Upper lobe of left lung (tissue), 6 donors: ENCODE measurements at places on chromosomes 7 and 10. TPM values are rescaled to one million over a fixed set of nuclear protein-coding genes. Genes with fewer than 3 reads are reported as not detected.

DNA sequence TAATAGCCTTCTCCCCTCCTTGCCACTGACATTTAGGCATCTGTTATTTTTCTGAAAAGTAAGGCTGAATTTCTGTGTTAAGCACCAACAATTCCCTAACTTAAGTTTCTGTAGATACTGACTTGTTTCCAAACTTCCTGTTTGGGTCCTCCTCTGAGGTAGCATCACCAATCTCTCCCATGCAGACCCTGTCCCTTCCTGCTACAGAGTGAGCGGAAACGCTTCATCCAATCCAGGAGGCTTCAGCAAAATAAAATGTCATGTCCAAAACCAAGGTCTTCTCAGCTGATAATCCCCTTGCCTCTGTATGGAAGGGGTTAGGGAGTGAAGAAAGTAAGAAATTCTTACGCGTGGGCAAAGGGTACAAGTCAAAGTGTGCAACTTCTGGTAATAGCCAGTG, 29.9 kb downstream of the XPNPEP1 start:
- DNase-seq: no peak

PAPOLB gene
- total RNA-seq: 0.33 TPM

GRCh38 chr7:77482015-77482414, 55.1 kb upstream of the PTPN12 start:
- peak; percentile 78 for DNase-seq

GRCh38 chr7:103349805-103350204, 2.4 kb downstream of the PSMC2 start:
- no peak for DNase-seq

- DNase-seq: peak; percentile 77
Measured at GRCh38 chr7:2539031-2539911, 16.1 kb downstream of the BRAT1 start.

ZNF727 gene
- total RNA-seq: 1.1 TPM

GRCh38 chr10:88978463-88978862, 12.1 kb upstream of the FAS start:
- no peak for DNase-seq

WIPF3 gene
- not detected for total RNA-seq

SGCE gene
- total RNA-seq: 42.8 TPM

GRCh38 chr7:7427363-7427762, 108.3 kb downstream of the COL28A1 start:
- no peak for DNase-seq

GRCh38 chr7:47914717-47915615, 33.3 kb downstream of the PKD1L1 start:
- DNase-seq: no peak

DNA sequence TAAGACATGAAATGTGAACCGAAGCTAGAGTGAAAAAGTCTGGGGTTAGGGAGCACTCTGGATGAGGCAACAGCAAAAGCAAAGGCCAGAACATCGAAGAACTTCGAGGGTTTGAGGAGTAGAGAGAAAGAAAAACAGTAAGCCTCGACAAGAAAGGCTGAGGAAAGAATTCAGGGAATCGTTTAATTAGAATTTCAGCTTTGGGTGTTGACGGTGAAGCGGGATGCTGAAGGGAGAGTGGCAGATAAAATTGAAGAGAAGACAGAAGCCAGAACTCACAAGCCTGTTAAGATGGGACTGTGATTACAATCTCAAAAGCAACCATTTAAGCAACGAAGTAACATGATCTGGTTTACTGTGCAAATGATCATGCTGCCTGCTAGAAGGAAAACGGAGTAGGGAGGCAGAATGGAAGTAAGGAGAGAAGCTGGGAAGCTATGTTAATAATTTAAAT, 2.1 kb downstream of the TRDMT1 start:
- no peak for DNase-seq

PRSS37 gene
- not detected for total RNA-seq

GRCh38 chr10:867807-868206, 63.7 kb downstream of the LARP4B start:
- DNase-seq: no peak

IL15RA gene
- total RNA-seq: 28.0 TPM

PHKG1 gene
- 0.60 TPM for total RNA-seq

- no peak for DNase-seq
Measured at GRCh38 chr7:35386816-35387706, 133.2 kb upstream of the TBX20 start.

ZPBP gene
- not detected for total RNA-seq

SUN3 gene
- not detected for total RNA-seq

DNA sequence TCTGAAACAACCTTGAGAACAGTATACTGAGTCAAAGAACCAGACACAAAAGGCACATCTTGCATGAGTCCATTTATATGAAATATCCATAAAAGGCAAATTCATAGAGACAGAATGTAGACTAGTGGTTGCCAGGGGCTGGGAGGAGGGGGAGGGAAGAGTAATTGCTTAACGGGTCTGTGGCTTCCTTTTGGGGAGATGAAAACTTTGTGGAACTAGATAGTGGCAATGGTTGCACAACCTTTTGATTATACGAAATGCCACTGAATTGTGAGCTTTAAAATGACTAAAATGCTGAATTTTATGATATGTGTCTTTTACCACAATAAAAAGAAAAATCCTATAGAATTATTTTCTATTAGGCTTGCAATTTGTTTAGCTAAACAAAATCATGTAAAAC, 16.8 kb downstream of the ADRB1 start:
- no peak for DNase-seq

NOM1 gene
- total RNA-seq: 26.6 TPM

- no peak for DNase-seq
Measured at GRCh38 chr7:74101061-74101681, 17.6 kb downstream of the LIMK1 start.

GRCh38 chr7:11341285-11341944, 367.7 kb downstream of the PHF14 start:
- DNase-seq: no peak

DNA sequence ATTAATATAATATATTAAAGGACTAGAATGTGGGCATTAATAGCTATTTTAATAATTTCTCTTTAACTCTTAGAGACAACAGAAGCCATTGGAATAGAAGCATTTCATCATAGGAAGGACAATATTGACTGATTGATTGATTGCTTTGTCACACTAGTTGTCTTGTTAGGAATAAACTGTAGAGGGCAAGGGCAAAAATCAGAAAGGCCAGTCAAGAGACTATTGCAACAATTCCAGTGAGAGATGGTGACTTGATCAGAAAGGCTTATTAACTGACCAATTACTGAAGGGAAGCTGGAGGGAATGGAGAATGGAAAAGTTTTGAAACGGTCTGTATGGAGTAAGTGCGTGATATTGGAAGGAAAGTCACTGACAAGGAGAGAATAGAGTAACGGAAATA, 87.3 kb downstream of the RUNDC3B start:
- DNase-seq: no peak

GRCh38 chr10:127587668-127588365, 38.7 kb downstream of the NPS start:
- DNase-seq: no peak

DNA sequence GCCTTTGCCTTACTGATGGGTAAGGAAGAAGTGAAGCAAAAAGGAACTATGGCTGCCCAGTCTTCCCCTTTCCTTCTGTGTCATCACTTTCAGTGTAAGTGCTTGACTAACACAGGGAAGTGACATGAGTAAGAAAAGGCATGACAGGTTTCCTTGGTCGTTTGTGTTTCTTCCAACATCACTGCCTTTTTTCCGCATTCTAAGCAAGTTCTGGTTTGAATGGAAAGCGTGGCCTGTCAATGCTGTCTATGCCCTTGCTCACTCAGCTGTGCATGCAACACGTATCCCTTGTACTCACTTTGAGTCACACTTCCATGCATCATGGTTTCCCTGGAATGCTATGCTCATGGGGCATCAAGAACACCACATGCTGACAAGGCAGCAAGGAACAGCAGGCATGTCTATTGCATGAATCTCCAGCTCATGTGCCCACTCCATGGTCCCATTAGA, 111.8 kb downstream of the OAT start:
- DNase-seq: no peak

- DNase-seq: no peak
Measured at GRCh38 chr7:21766218-21766617, 179.5 kb downstream of the CDCA7L start.

DNA sequence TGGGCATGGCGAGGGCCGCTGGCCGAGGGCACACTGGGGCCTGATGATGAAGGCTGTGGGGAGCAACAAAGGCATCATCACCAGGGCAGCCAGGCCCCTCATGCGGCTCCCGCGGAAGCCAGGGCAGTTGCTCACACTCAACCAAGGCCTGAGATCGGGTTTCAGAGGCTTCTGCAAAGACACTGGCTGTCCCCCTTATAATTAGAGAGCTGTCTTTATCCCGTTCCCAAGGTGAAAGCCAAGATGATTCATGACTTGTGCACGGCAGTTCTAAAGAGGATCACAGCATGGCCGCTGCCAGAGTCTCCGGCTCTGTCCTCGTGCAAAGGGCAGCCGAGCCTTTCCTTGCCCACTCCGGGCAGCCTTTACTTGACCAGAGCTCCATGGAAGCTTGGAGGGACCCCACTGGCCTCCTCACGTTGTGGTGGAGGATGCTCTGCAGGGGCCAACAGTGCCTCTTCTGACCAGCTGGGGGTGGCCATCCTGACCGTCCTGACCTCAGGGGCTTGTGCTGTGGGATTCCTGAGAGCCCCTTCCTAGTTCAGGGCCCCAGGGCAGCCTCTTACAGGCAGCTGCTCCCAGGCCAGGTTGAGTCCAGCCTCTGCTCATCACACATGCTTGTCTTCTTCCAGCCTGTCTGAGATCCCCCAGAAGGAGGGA, 82.3 kb downstream of the PRKAG2 start:
- DNase-seq: no peak

DNA sequence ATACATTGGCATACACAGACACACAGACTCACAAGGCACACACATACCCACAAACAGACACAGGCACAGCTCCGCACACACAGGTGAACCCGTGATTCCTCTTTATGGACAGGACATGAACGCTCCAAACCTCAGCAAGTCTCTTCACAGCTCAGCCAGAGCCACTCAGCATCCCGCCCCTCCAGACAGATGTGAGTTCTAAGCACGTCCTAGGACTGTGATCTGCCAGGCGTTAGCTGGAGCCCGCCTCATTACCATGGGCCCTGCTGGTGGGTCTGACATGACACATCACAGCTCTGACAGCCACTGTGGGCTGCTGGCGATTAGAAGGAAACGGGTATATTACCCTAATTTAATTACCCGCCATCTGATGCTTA, 176.7 kb upstream of the PPP2R2D start:
- DNase-seq: no peak

ARHGEF35 gene
- total RNA-seq: 3.9 TPM

VWA2 gene
- 17.8 TPM for total RNA-seq

DNA sequence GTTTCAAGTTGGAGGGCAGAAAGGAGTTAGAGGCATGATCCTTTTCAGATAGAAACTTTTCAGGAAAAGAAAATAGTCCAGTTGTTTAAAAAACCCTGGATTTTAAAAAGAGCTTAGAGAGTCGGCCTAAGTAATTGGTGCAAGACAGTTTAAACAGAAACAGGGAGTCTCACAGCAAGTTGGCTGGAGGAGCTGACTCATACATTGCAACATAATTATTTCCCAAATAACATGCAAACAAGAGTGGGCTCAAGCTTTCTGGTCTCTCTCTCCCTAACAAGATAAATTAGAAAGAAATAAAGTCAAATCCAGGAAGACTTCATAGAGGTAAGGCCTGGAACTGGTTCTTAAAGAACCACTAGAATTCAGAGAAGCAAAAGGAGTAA, 100.3 kb upstream of the AGBL3 start:
- no peak for DNase-seq

GRCh38 chr10:111079241-111079760, 2.5 kb downstream of the ADRA2A start:
- DNase-seq: no peak

- no peak for DNase-seq
Measured at GRCh38 chr10:132005147-132005546, 23.4 kb upstream of the BNIP3 start.

DNA sequence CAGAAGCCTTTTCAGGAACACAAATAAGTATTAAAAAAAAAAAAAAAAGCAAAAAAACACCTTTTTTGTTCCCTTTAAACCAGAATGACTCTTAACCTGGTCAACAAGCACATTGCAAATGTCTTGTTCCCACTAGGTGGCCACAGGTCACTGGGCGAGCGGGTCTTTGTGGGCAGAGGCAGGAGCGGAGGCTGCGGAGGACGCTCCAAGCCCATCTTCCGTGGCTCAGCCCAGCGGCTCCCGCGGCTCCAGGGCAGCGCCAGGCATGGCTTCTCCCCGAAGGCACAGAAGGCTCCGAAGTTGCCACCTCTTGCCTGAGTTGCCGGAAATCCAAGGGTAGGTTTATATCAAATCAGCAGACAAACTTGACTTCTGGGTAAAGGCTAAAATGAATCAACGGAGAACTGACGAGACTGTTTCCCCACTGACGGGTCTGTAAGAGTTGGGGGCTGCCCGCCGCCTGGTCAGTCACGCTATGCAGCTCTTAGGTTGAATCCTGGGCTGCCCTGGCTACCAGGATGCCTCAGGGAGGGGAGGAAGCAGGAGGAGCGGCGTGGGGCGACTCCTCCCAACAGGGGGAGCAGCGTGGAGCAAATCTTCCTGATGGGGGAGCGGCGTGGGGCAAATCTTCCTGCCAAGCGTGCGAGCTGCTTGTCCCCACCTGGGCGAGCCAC, 144.5 kb downstream of the PTPRN2 start:
- no peak for DNase-seq

CTAGE6 gene
- total RNA-seq: 0.34 TPM
